Stimulated activated CD4-positive, alpha-beta T cell treated with anti-CD3 and anti-CD28 coated beads, Interleukin-1b, Interleukin-23, amount 100 ng/mL, for 1 hour (primary cell): ENCODE measurements at places on chromosomes 7 and 10.

- DNase-seq: no peak
Measured at GRCh38 chr7:25770670-25771069, 381.3 kb upstream of the NFE2L3 start.

- DNase-seq: no peak
Measured at GRCh38 chr7:33796538-33796937, 108.8 kb upstream of the BMPER start.

GRCh38 chr7:115007751-115008150 lies 85.9 kb downstream of the MDFIC start:
- DNase-seq: no peak

DNA sequence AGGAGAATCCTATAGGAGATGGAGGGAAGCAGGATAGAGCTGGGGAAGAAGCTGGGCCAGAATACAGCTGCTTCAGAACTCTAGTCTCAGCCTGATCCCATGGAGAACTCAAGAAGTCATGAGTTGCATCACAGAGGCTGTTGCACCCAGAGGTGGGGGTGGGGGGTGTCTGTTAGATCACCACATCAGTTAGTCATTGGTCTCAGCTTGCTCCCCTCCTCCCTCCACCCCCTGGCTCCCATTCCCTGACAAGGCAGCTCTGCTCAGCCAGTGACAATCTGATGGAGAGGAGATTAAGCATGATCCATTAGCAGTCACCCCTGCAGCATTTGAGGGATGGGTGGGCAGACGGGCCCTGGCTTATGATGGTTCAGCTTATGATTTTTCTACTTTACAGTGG lies 58.4 kb upstream of the FGL2 start:
- no peak for DNase-seq

- DNase-seq: no peak
Measured at GRCh38 chr10:81655986-81656385, 219.0 kb upstream of the NRG3 start.

GRCh38 chr10:24255881-24256311 lies 47.0 kb downstream of the KIAA1217 start:
- no peak for DNase-seq

- DNase-seq: no peak
Measured at GRCh38 chr7:104894726-104895521, 119.1 kb upstream of the KMT2E start.

GRCh38 chr10:23522345-23522744 lies 83.5 kb downstream of the OTUD1 start:
- DNase-seq: no peak

- no peak for DNase-seq
Measured at GRCh38 chr7:128919881-128920799, 9.6 kb upstream of the KCP start.

- no peak for DNase-seq
Measured at GRCh38 chr10:119409906-119410305, 132.6 kb downstream of the RGS10 start.

DNA sequence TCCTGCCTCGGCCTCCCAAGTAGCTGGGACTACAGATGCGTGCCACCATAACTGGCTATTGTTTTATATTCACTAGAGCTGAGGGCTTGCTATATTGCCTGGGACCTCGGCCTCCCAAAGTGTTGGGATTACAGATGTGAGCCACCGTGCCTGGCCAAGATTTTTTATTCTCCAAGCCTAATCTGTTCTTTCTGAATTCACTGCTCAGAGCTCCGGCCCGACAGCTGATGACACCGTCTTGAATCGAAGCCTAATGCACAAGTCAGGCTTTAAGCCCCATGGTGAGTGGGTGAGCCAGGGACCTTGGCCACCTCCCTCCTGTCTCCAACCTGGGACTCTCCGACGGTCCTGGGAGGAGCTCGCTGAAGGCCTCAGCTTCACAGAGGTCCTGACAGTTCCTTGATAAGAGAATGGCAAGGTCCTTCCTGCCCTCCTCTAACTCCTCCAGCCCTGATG lies 338.9 kb downstream of the WDR37 start:
- no peak for DNase-seq

GRCh38 chr10:111440501-111440900 lies 363.7 kb downstream of the ADRA2A start:
- no peak for DNase-seq

GRCh38 chr7:106285855-106286492 lies 1.2 kb upstream of the NAMPT start:
- DNase-seq: no peak

DNA sequence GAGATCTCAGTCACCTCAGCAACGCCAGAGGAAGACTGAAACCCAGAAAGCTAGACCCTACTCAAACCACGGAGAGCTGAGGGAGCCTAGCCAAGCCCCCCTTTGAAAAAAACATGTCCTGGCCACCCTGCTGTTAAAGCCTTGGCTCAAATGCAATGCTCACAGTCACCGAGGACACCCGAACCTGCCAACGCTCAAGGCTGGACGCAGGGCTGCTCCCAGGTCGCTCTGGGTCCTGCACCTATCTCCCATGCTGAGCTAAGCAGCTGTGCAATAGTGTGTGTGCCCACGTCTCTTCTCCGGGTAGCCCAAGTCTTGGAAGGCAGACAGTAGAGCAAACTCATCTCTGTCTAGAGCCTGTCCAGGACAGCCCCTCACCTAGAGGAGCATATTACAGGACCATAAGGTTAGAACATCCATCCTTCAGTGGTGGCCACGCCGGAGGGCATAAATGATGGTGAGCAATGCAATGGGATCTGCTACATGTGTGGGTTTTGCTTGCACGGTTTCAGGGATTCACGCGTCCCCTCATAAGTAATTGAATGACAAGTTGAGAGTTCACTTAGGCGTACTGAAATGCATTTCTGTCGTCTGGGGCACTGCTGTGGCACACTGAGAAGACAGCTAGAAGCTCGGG lies 94.2 kb upstream of the DDC start:
- DNase-seq: no peak

DNA sequence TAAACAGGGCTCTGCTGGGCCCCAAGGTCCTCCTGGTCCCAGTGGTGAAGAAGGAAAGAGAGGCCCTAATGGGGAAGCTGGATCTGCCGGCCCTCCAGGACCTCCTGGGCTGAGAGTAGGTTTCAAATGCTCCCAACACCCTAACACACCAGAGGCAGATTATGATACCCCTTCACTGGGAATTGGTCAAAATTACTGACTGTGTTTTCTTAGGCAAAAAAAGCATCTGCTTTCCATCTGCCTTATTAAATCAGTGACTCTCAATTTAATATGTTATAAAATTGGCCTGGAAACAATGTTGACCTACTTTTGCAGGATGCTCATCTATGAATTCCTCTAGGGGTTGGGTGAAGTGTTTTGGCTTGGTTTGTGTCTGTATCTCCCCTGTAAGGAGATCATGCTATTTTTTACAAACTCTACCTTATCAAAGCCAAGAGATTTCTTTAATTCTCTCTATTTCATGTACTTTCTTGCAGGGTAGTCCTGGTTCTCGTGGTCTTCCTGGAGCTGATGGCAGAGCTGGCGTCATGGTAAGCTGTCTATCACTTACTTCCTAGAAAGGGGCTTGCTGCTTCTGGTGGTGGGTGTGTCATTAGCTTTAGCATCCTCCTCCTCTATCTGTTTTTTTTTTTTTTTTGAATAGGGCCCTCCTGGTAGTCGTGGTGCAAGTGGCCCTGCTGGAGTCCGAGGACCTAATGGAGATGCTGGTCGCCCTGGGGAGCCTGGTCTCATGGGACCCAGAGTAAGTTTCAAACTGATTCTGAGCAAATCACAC lies 15.9 kb downstream of the COL1A2 start:
- no peak for DNase-seq

- DNase-seq: no peak
Measured at GRCh38 chr7:8214244-8214824, 47.6 kb downstream of the ICA1 start.

DNA sequence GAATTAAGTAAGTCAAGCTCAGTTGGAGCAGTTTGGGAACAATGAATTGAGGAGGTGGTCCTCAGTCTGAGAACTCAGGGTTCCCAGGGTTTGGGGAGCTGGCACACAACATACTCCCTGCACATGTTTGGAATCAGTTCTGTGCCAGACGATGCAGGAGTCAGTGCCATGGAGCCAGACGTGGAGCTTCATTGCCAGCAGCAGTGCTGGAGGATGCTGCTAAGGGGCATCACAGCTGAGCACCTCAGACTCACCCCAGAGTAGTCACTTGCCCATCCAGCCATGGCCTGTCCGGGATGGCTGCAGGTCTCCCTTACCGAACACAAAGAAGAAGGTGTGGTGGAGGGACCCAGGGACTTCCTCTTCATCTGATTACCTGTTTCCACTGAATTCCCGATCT lies 7.9 kb downstream of the GIMAP5 start:
- no peak for DNase-seq

GRCh38 chr10:71494476-71494875 lies 97.8 kb downstream of the CDH23 start:
- DNase-seq: no peak

GRCh38 chr10:47026301-47027107 lies 115.3 kb downstream of the PTPN20 start:
- no peak for DNase-seq

- DNase-seq: no peak
Measured at GRCh38 chr10:660970-661596, 28.4 kb downstream of the DIP2C start.

DNA sequence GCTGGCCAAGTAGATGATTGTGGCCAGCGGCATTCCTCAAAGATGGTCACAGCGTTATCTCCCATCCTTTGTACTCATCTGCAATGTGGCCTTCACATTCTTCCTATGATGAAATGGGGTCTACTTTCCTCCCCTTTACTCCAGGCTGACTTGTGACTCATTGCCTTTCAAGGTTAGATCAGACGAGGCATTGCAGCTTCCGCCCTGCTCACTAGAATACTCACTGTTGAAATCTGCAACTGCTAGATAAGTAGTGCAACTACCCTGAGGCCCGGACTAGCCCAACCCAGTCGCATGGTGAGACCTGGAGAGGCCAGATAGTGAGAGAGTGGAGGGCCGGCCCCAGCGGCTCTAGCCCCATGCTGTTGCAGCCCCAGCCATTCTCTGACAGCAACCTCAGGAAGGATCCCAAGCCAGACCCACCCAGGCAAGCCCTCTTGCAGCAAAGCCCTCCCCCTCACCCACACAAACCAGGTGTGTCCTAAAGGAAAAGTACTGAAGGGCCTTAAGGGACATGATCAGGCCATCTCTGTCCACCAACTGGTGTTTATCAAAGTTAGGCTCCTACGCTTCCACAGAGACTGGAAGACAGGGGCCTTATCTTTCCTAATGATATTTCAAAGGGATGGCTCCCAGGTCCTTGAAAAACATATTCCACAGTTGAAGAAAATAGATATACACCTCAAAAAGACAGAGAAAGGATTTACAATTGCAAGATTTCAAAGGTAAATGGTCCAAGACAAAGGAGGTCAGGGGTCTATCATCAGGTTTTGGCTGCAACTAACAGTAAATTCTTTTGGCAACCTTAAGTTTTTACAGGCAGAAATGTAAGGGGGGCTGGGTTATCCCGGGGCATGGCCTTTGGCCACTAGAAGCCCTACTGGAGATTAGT lies 107.2 kb upstream of the TRIM24 start:
- DNase-seq: no peak

GRCh38 chr7:112869111-112869774 lies 79.0 kb upstream of the TMEM168 start:
- DNase-seq: peak; percentile 24

DNA sequence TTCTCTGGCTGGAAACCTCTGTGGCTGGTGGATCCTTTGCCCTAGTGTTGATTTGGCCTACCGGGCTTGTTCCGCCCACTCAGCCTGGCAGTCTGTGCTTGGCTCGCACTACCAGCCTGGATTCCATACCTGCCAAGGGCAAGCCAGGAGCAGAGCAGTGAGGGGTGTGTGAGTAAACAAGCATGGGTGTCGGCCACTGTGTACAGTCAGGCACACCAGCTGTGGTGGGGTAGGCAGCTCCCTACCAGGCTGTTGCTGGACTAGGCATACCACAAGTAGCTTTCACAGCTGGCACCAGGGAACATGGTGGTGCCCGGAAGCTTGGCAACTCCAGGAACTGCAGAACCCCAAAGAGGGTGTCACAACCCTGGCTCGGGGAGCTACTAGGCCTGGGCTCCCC lies 942.9 kb upstream of the LRRN3 start:
- no peak for DNase-seq

GRCh38 chr7:27697861-27698430 lies 35.3 kb upstream of the HIBADH start:
- no peak for DNase-seq

DNA sequence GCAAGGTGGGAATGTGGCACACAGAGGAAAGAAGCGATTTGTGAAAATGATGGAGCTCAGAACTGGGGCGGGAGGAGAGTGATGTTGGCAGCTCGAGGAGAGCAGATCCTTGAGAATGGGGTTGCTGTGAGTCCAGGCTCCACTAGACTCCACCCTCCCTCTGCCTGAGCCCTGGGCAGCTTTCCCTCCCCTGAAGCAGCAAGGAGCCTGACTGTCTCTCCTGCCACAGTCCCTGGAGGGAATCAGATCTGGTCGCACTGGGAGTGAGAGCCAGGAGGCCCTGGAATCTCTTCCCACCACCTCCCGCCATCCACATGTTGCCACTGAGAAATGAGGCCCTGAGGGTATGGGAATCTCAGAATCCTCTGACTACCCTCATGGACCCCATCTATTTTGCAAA lies 362.7 kb downstream of the PLXNA4 start:
- DNase-seq: no peak

- DNase-seq: no peak
Measured at GRCh38 chr10:70597856-70598815, 4.4 kb downstream of the PRF1 start.

- no peak for DNase-seq
Measured at GRCh38 chr7:121076350-121077164, 88.0 kb downstream of the CPED1 start.

DNA sequence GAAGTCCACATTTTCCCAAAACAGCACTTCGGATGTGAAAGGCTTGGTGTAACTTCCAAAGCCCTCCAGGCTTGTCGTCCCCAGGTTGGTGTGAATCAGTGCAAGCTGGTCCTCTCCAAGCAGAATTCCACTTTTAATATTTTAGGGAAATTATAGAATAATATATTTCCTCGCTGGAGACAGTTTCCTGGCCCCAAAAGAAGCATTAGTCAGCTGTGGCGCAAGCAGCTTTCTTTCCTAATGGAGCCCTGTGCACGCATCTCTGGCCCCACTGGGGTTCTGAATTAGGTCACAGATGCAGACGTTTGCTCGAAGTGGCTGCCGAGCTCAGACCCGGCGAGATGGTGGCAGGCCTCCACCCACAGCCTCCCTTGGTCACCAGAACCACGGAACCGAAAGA lies 33.3 kb upstream of the MNX1 start:
- no peak for DNase-seq

DNA sequence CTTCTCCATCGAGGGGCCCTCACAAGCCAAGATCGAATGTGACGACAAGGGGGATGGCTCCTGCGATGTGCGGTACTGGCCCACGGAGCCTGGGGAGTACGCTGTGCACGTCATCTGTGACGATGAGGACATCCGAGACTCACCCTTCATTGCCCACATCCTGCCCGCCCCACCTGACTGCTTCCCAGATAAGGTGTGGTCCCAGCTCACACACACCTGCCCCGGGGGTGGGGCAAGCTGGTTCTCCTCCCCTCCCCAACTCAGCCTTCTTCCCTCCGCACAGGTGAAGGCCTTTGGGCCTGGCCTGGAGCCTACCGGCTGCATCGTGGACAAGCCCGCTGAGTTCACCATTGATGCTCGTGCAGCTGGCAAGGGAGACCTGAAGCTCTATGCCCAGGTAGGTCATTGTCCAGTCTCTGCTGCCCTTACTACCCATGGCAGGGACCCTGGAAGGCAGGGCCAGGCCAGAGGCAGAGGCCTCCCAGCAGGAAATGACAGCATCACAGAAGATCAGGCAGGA lies 11.0 kb downstream of the FLNC start:
- no peak for DNase-seq
